ENCODE measurements at places on chromosomes 3 and 15.
A peak's percentile ranks its signal among the peaks of the same experiment; 100 is the strongest.

- DNase-seq = no peak
Measured at GRCh38 chr3:42493798-42494151, 8.7 kb upstream of the VIPR1 start.

DNA sequence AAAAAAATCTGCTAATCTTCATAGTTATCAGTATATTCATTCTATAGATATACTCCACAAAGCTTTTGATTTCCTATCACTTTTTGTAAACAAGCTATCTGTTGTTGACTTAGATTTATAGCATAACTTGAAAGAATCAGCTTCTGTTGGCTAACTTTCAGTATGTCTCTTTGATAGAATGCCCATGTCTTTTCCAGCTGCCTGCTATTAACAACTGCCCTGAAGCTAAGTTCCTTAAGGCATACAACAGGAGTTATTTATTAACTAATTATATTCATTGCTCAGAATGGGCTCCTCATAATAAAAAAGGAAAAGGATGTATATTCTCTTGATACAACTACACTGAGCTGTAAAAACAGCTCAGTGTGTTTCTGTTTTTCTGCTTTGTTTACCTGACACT is 293.9 kb downstream of the TUSC7 start:
- DNase-seq = no peak

GRCh38 chr3:9749296-9749644 is 482 bp upstream of the OGG1 start:
- peak; percentile 10 for DNase-seq

DNA sequence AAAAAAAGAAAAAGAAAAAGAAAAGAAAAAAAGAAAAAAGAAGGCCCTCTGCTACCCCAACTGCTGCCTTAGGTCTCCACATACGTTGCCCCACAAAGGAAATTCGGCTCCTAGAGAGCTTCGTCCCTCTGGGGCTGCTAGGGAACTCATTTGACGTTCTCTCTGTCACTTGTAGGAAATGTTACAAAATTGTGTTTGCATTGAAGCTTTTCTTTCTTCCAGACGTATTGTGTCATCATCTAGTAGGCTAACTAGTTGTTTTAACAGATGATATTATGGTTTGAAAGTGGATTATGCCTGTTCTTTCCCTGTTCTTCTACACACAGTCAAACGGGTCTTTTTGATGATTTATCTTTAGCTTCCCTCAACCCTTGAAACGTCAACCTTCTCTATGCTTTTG is 125.3 kb downstream of the BDH1 start:
- DNase-seq = no peak

DNA sequence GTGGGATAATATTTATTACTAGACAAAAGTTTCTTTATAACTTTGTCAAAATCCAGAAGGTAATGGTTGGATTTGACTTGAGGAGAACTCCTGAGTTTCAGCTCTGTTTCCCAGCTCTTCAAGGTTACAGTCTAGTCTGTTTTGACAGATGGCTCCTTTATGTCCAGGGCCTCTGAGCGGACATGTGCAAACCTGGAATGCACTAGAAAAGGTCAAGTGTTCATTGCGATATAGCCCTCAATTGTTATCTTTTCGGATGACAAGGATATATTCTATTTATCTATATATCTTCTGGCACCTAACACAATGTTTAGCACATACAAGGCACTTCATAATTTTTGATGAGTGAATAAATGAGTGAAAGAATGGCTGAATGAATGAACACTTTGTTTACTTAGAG is 513.2 kb upstream of the GOLIM4 start:
- DNase-seq = no peak

DNA sequence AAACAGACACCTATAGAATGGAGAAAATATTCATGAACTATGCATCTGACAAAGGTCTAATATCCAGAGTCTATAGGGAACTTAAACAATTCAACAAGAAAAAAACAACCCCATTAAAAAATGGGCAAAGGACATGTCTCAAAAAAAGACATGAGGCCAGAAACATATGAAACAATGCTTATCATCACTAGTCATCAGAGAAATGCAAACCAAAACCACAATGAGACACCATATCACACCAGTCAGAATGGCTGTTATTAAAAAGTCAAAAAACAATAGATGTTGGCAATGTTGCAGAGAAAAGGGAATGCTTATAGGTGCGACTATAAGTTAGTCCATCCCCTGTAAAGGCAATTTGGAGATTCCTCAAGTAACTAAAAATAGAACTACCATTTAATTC is 11.4 kb upstream of the HDGFL3 start:
- no peak for DNase-seq

GRCh38 chr15:82572986-82573385 is 32.7 kb upstream of the RPS17 start:
- DNase-seq = no peak

DNA sequence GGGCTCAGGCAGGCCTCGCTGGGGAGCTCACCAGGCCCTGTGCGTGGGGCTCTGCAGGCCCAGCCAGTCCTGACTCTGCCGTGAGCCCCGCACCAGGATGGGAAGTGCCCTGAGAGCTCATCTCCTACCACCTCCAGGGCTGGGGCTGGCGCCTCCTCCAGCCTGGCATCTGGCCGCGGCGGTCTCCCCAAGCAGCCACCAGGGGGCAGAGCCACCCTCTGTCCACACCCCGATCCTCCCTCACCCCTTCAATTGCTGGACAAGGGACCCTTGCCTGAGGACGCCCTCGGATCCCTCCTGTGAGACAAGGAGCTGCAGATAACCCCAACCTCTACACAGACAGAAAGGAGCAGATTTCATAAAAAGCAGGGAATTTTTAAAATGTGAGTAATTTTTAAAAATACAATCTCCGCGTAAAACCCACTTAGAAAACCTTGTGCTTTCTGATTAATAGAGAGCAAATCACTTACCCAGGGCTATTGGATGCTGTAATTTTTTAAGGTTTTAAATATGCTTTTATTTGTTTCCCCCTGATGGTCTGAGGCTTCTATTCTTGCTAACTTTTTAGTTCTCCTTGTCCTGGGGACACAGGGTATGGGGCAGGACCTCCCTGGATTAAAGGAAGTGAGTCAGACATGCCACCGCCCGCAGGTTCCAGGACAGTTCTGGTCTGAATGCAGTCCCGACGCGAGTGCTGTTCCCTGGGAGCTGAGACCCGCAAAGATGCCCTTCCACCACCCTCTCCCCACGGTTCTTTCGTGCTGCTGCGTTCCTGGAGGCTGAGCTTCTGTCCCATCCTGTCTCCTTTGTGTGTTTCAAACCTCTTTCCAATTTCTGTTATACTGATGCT is 52.3 kb upstream of the CHRNA7 start:
- DNase-seq = no peak

GRCh38 chr3:169880576-169881250 is 11.0 kb upstream of the LRRC31 start:
- no peak for DNase-seq

GRCh38 chr3:38473229-38473628 is 19.5 kb downstream of the ACVR2B start:
- no peak for DNase-seq

- DNase-seq = no peak
Measured at GRCh38 chr3:57065588-57065987, 5.1 kb downstream of the SPATA12 start.

GRCh38 chr15:62026487-62027262 is 33.6 kb downstream of the VPS13C start:
- no peak for DNase-seq

DNA sequence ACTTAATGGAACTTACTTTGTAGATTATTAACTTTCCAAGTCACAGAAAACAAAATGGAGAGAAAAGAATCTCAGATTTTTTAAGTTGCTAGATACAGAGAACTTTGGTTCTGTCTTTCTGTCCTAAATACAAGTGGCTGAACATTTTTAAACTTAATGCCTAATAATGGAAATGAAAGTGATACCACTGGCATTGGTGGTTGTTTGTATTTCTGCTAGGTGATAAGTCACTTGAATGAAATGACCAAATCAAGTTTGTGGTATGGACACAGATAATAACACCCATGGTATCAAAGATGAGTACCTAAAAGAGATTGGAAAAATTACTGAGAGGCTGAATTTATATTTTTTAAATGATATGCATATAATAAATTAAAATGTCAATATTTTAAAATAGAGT is 502.1 kb downstream of the CNTN6 start:
- DNase-seq = no peak

GRCh38 chr3:29775340-29775739 is 494.5 kb downstream of the RBMS3 start:
- no peak for DNase-seq

GRCh38 chr15:38623744-38624143 is 59.1 kb upstream of the RASGRP1 start:
- DNase-seq = peak; percentile 37

- no peak for DNase-seq
Measured at GRCh38 chr3:37666618-37667017, 195.1 kb upstream of the CTDSPL start.

DNA sequence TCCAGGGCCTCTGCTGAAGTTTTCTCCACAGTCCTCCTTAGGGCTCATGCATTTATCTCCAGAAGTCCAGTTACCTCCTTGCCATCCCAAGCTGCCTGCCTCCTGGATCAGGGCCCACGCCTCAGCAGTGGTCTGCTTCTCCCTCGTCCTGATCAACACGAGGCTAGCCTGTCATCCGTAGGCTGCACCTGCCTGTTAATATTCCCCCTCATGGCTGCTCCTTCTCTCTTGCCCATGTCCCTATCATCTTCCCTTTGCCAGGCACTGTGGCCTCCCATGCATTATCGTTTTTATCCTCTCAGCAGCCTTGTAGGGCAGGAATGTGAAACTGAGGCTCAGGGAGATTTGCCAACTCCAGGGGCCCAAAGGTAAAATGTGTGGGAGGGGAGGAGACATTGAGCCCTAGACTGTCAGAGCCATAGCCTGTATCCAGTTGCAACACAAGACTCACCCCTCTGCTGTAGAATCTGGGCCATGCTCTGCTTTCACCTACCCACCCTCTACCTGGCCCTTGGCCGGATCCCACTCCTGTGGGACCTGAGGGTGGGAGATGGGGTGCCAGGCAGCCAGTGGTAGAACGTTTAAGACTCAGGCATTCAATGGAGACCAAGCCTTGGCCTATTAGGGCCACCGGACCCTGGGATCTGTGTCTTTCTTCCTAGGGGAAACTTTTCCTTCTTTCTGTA is 4.6 kb downstream of the GRM2 start:
- no peak for DNase-seq

DNA sequence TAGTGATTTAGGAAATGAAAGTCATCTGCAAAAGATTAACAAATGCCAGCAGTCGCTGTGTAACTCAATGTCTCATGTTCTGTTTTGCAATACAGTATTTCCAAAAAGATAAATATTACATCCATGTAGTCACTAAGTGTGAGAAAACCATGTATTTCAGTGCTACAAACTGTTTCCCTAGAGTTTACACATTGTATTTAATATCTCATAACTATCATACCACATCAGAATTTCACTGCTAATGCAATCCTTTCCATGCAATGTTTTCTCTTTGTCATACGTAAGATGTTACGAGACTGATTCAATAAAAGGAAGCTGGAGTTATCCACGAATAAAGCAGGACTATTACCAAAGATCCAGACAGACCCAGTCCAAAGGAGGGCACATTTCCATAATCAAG is 269.4 kb downstream of the GBE1 start:
- no peak for DNase-seq

DNA sequence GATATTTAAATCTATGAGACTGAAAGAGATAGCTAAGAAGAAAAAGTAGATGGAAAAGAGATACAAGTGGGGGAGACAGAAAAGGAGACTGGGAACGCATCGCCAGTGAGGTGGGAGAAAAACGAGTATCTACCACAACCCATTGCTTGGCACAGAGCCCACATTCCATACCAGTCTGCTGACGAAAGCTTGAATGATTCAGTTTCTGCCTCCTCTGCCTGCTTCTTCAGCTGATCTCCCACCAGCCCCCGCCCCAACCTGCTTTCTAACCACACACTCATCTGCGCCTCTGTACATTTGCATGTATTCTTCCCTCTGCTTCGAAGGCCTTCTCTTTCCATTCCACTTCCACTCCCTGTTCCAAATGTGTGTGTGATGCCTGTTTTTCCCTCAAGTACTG is 188.1 kb downstream of the USP13 start:
- no peak for DNase-seq

- DNase-seq = no peak
Measured at GRCh38 chr3:148227534-148227933, 470.2 kb upstream of the AGTR1 start.
